ENCODE measurements at places on chromosomes 6 and 20. TPM values are rescaled to one million over a fixed set of nuclear protein-coding genes. Genes with fewer than 3 reads are reported as not detected.
A peak's percentile ranks its signal among the peaks of the same experiment; 100 is the strongest.

The KATNA1 gene
- 18.1 TPM for total RNA-seq

DNA sequence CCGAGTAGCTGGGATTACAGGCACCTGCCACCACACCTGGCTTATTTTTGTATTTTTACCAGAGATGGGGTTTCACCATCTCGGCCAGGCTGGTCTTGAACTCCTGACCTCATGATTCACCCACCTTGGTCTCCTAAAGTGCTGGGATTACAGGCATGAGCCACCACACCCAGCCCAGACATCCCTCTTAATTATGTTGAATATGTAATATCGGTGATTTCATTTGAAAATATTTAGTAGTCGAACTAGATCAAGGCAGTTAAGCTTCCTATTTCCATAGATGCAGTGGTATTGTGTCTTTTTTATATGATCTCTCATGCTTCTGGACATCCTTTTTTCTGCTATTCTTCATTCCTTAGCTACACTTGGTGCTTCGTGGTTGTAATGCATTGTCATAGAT is 29.7 kb downstream of the ESR1 start:
- no peaks in the 10 kb centered on the region for H3K36me3 ChIP-seq
- no peak overlapping the region for H3K27ac ChIP-seq
- H3K4me3 ChIP-seq = no peak overlapping the region
- no peaks in the 10 kb centered on the region for H3K4me1 ChIP-seq
- no peak for DNase-seq

- no peak for DNase-seq
- no peak overlapping the region for H3K27ac ChIP-seq
- H3K27me3 ChIP-seq = no peaks in the 10 kb centered on the region
- H3K4me3 ChIP-seq = no peak overlapping the region
Measured at GRCh38 chr6:164569509-164569908, 739.9 kb downstream of the C6orf118 start.

DNA sequence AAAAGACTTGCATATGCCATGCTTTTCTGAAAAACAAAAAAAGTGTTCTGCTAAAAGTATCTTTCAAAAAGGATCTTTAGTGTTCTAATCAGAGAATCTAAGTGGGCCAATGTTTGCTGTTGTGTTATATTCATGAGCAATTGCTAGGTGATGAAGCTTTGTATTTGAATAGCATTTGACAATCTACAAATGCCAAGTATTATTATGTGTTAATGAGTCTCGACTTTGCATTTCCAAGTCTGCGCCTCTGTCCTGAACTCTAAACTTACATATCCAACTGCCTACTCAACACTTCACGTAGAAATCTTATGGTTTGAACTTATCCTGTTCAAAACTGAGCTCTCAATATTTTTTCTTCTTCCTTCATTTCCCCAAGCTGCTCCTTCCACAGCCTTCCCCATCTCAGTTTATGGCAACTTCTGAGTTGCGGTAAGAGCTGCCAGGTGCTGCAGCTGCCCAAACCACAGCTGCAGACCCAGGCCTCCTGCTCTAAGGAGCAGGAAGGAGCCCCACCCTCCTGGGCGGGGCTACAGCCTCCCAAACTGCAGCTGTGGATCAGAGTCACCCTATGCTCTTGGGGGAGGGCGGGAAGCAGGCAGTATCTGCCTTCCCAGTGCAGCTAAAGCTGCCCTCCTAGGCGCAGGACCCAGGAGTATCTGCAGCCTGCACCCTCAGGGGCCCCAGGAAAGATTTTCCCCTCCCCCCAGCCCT is 16.7 kb upstream of the MAK start:
- H3K36me3 ChIP-seq = no peaks in the 10 kb centered on the region
- no peak for DNase-seq
- no peak overlapping the region for H3K4me3 ChIP-seq
- no peaks in the 10 kb centered on the region for H3K27me3 ChIP-seq

DNA sequence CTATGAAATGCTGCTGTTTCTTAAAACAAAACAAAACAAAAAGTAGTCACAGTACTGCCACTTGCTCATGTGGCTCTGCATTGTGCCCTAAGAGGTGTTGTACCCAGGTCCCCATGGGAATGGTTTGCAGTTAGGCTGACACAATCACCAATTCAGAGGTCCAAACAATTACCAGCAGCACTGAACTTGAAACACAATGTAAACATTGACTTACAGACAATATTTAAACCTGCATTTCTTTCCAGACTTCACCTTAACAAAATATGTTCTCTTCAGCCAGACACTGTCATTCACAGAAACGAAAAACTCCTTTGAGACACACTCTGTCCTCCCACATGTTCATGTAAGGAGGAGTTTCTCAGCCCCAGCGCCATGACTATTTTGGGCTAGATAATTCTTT is 206.8 kb upstream of the ARG1 start:
- no peak overlapping the region for H3K4me3 ChIP-seq
- H3K36me3 ChIP-seq = no peaks in the 10 kb centered on the region

DNA sequence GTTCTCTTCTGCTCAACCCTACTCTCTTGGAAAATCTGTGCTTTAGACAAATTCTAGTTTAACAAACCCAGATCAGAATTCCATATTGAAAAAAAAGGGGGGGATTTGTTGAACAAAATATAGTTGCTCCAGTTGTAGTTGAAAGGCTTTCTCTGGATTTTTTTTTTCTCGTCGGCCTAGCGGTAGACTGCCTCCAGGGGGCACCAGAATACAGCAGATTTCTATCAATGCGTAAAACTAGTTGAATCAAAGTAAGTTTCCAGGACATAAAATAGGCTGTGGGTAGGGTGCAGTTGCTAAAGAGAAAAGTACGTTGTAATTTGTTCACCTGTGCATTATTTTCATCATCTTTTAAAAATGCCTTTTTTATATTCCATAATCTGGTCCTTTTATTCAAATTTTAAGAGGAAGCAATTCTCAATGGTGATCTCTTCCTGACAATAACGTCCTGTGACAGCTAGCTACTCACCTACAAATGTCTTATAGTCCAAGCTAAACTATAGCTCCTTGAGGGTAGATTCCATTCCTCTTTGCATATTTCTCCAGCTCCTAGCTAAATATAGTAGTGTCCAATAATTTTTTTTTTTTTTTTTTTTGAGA is 105.4 kb downstream of the PERP start:
- no peaks in the 10 kb centered on the region for H3K4me1 ChIP-seq
- peak; percentile 62 for DNase-seq
- H3K36me3 ChIP-seq = no peaks in the 10 kb centered on the region

GRCh38 chr6:33869826-33870423 is 66.1 kb upstream of the MLN start:
- no peaks in the 10 kb centered on the region for H3K27me3 ChIP-seq
- no peak overlapping the region for H3K4me3 ChIP-seq
- no peaks in the 10 kb centered on the region for H3K36me3 ChIP-seq
- DNase-seq = no peak
- H3K27ac ChIP-seq = no peak overlapping the region

- H3K36me3 ChIP-seq = no peaks in the 10 kb centered on the region
- no peak overlapping the region for H3K27ac ChIP-seq
- H3K4me1 ChIP-seq = no peaks in the 10 kb centered on the region
- DNase-seq = no peak
- no peak overlapping the region for H3K4me3 ChIP-seq
Measured at GRCh38 chr20:61037498-61037897, 214.6 kb upstream of the CDH4 start.

GRCh38 chr6:114471450-114471849 is 128.6 kb upstream of the HS3ST5 start:
- no peaks in the 10 kb centered on the region for H3K27me3 ChIP-seq
- H3K36me3 ChIP-seq = no peaks in the 10 kb centered on the region
- DNase-seq = no peak
- no peak overlapping the region for H3K27ac ChIP-seq
- H3K4me1 ChIP-seq = no peaks in the 10 kb centered on the region
- no peak overlapping the region for H3K4me3 ChIP-seq

Measured in CD4-positive, alpha-beta T cell (primary cell).